ENCODE measurements at places on chromosomes 13 and 19. TPM values are rescaled to one million over a fixed set of nuclear protein-coding genes. Genes with fewer than 3 reads are reported as not detected.

ZNF614 gene
- total RNA-seq, result 7.2 TPM

ZNF738 gene
- 17.2 TPM for total RNA-seq

GFY gene
- not detected for total RNA-seq

C1QTNF9B gene
- not detected for total RNA-seq

ZNF888 gene
- 6.5 TPM for total RNA-seq

CDC34 gene
- total RNA-seq, result 73.2 TPM

All from natural killer cell treated with Interleukin-12 subunit alpha and Interleukin-12 subunit beta and Interleukin-15 and Interleukin-18, amount 100 ng/mL, for 72 hours (primary cell).